ENCODE measurements at places on chromosomes 16 and 17.
A peak's percentile ranks its signal among the peaks of the same experiment; 100 is the strongest.

- no peak for DNase-seq
Measured at GRCh38 chr17:27264068-27264812, 29.7 kb upstream of the WSB1 start.

DNA sequence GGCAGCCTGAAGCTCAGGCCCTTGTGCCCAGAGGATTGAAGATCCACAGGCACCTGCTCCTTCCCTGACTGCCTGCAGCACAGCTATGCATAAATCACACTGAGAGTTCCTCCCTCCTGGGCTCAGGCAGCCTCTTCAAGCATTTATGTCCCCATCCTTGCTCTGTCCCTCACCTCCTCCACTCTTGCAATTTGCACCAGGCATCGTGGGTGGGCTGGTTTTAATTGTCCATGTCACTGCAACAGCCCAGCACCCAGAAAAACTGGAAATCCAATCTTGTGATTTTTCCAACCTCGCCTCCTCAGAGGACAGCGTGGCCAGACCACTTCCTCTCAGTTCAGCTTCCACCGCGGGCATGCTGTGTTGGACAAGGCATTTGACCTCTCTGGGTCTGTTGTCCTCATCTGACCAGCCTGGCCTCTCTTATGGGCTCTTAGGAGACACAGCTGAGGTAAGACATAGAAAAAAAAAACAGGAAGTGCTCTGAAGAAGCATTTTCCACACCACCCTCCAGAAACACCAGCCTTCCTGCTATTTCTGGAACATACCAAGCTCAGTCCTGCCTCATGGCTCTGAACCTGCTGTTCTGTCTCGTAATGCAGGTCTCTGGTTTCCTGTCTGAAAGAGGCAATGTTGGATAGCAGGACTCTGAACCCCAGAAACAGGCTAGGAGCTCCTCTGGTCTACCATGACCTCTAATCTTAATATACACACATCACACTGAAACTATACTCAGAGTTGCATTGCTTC lies 8.3 kb downstream of the TMEM114 start:
- no peak for DNase-seq

GRCh38 chr16:13168091-13168572 lies 266.7 kb downstream of the SHISA9 start:
- no peak for DNase-seq

GRCh38 chr17:66018786-66019185 lies 173.1 kb downstream of the CEP112 start:
- DNase-seq: no peak

- no peak for DNase-seq
Measured at GRCh38 chr17:66893382-66893781, 58.5 kb downstream of the CACNG5 start.

GRCh38 chr16:77637940-77638339 lies 84.4 kb upstream of the NUDT7 start:
- no peak for DNase-seq

DNA sequence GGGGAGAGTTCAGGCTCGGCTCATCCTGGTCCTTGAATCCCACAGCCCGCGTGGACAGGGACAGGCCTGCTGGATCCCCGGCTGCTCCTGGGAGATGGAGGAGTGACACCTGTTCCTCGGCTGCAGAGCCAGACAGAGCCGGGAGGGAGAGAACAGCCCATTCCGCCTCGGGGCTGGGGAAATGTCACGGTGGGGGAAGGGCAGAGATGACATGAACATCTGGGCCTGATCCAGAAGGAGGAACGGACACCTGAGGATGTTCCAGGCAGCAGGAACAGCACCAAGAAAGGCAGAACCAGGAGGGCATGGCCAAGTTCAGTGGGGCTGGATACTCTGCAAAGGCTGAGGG lies 2.1 kb downstream of the ZNF764 start:
- DNase-seq: no peak

GRCh38 chr17:64377769-64378282 lies 12.8 kb downstream of the PECAM1 start:
- DNase-seq: no peak

GRCh38 chr17:20059728-20060188 lies 50.6 kb downstream of the SPECC1 start:
- DNase-seq: peak; percentile 14

- DNase-seq: no peak
Measured at GRCh38 chr17:50206604-50207293, 5.3 kb upstream of the COL1A1 start.

GRCh38 chr17:27996202-27997043 lies 46.1 kb upstream of the NLK start:
- no peak for DNase-seq
